ENCODE measurements at places on chromosomes 12 and 14. TPM values are rescaled to one million over a fixed set of nuclear protein-coding genes. Genes with fewer than 3 reads are reported as not detected.

CD27 gene
- 0.23 TPM for total RNA-seq

CLEC4D gene
- not detected for total RNA-seq

P2RX2 gene
- not detected for total RNA-seq

AMIGO2 gene
- total RNA-seq: 26.2 TPM

MIP gene
- 0.15 TPM for total RNA-seq

NANOG gene
- not detected for total RNA-seq

EIF2S3B gene
- total RNA-seq: 0.18 TPM

WNT5B gene
- 0.08 TPM for total RNA-seq

VPS37B gene
- total RNA-seq: 111 TPM

DNA sequence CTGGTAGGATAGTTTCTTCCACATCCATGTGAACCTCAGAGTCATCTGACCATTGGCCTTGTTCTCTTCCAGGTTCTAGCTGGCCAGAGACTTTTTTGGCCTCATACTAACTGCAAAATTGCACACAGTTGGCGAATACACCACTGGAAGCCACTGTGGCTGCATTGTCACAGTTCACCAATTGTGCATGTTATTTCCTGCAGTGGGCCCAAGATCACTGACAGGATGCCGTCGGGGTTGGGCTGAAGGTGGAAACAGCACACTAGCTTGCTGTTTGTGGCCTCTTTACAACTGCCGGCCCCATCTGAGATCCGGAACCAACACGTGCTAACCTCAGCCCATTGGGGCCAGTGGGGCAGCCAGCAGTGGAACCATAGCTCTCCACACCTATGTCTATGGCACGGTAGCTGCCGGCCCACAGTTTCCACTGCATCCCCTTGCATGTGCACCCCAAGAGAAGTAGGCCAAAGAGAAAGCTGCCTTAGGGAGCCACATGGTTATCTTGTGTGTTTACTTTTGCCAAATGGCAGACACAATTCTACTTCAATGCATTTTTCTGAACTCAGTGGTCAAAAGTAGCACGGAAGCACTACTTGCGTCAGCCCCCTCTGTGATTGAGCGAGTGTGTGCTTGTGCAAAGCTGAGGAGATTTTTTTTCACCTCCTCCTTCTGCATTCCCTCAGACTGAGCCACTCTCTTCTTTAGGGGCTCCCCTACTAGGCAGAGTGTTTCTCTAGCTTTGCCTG, 464.0 kb downstream of the RAD51B start:
- DNase-seq: no peak

- DNase-seq: no peak
Measured at GRCh38 chr14:65321370-65321875, 91.1 kb upstream of the FUT8 start.

DNA sequence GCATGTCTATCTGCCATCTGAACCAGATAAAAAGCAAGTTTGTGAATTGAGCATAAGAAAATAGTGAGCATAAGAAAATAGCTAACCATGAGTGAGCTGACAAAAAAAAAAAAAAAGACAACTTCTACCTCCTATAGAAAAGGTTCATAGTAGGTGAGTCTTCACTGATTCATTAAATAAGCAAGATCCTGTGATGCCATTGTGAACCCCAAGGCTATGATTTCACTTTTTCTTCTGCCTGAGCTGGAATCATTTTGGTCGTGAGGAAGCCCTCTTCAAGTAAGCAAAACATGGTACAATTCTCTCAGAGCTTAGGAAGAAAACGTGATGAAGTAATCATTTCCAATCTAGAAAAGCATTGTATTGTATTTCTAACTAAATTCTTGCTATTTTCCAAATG, 1.2 kb downstream of the PIK3C2G start:
- no peak for DNase-seq

DNA sequence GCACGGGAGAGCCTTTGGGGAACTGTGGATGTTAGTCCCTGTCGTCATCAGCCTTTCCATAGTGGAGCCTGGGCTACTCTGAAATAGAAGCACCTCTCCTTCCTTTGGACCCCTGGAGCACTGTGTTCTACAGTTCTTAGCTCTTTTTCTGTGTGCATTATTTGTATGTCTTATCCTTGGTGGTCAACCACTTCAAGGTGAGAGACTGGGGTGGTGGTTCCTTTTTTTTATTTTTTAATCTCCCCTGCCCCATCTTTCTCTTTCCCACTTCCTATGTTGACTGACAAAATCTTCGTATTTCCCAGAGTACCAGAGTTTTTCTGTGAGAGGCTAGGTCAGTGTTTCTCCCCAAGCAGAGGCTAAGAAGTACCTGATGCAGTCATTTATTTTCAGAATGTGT, 111.7 kb downstream of the CRADD start:
- DNase-seq: no peak

DNA sequence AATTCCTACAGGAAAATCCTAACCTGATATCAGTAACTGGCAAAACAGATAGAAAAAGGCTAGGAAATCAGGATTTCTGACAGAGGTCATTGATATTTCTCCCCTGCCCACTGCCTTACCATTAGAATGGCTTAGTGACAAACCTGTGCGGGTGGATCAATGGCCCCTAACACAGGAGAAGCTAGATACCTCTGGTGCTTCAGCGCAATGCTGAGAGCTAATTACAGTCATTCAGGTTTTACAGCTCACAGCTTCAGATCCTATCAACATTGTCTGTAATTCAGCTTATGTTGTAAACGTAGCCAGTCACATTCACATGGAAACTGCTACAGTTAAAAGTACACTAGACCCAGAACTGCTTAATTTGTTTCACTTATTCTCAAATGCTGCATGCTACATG, 17.4 kb upstream of the SLC10A1 start:
- no peak for DNase-seq

DNA sequence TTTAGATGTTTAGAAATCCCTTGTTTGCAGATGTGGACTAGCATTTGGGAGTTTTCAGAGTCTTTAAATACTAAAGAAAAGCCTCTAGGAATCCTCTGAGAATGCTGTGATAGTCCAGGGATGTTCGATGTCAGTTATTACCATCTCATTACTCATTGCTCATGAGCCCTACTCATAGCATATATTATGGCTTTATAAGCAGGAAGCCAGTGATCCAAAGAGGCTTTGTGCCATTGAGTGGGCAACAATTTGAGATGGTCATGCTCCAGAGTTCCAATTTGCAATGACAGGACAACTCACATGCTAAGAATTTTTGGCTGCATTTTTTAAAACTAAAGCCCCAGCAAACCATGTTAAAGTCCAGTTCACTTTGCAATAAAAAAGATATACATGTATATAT, 163.0 kb downstream of the OTOGL start:
- no peak for DNase-seq

DNA sequence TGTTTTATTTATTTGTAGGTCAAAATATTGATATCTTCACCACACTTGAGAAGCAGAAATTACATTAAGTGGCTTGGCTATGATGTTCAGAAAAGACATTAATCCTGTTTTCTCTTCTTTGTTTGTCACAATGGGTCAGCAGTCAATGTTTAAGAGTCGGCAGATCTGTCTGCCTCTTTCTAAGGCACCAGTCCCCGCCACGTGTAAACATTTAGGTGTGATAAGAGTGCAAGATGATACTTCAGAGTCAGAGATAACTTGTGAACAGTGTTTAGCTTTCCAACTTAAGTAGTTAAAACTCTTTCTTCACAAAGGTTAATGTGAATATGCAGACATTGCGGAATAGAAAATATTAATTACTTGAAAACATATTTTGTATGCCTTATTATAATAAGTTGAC, 160.9 kb downstream of the OTOGL start:
- DNase-seq: no peak

GRCh38 chr12:53924521-53925405, 13.9 kb upstream of the HOXC13 start:
- DNase-seq: no peak

DNA sequence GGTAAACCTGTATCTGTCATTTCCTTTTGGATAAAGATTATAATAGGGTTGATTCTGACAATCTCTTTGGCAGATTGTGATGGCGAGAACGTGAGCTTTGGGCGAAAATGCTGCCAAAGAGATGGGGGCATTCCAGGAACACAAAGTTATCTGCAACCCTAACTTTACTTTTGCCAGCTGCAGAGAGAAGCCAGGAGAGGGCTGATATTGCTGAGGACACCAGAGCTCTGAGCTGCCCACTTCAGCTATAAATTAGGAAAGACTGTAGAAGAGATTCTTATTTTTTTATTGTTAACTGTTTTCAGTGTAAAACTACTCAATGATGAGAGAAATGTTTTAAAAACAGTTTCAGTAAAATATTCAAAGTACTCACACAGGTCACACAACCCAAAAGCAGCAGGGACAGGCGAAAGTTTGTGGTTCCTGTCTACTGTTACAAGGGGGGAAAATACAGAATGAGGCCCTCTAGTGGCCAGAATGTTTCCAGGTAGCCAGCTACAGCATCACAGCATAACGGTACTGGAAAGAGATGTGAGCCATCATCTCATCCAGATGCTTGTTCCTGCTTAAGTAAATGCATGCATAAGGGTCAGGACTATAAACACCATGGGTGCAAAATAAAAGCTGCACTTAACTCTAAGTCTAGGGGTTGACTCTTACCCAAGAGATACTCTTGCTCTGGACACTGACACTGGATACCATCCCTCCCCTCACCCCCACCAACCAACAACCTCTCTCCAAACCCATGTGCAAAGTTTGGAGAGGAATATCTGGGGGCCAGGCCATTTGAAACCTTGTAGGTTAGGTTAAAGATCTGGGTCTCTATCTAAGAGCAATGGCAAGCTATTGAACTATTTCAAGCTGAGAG, 498.4 kb downstream of the RMST start:
- peak; percentile 56 for DNase-seq

DNA sequence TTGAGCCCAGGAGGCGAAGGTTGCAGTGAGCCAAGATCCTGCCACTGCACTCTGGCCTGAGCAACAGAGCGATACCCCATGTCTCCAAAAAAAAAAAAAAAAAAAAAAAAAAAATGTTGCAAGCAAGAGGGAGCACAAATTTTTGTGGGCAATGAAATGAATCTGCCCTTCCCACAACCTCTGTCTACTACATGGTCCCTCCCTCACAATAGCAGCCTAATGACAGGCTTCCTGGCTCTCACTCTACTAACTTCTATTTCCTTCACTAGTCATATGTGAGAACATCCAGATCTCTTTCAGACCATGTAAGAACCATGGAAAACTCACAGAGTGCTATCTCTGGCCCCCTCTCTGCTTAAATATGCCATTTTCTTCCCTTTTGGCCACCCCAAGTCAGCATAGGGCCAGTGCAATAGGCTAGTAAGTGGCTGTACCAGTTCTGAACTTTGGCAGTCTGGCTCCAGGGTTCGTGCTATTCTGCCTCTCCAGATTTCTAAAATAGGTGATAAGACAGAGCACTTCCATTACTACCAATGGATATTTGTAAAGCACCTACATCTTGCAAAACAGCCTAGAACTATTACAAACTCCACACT, 7.1 kb downstream of the OSBPL8 start:
- DNase-seq: no peak

- no peak for DNase-seq
Measured at GRCh38 chr12:4221258-4221620, 52.3 kb upstream of the CCND2 start.

DNA sequence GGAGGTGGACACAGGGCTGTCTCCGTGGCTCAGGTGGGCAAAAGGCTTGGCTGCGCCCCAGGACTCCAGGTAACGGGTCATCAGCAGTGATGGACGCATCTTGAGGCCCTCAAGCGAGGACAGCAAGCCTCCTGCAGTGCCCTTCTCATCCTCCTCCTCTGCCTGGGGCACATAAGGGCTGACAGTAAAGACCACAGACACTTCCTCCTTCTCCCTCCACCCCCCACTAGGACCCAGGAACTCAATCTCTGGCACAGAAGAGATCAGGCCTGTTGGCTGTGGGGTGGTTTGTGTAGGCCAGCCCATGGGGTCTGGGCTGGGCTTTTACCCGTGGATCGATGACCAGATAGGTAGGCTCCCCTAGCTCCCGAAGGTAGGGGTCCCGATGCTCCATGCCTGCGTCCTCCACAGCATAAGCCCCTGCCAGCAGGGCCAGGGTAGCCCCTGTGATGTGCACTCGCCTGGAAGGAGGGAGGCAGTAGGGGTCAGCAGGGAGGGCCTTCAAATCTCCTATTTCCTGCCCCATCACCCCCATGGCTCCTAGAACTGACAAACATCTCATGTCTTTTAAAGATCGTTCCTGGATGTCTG, 5.7 kb downstream of the ADCY4 start:
- DNase-seq: no peak

GRCh38 chr12:114444422-114445279, 38.7 kb upstream of the TBX5 start:
- DNase-seq: no peak

GRCh38 chr14:95098984-95099599, 58.2 kb downstream of the DICER1 start:
- DNase-seq: peak; percentile 58

DNA sequence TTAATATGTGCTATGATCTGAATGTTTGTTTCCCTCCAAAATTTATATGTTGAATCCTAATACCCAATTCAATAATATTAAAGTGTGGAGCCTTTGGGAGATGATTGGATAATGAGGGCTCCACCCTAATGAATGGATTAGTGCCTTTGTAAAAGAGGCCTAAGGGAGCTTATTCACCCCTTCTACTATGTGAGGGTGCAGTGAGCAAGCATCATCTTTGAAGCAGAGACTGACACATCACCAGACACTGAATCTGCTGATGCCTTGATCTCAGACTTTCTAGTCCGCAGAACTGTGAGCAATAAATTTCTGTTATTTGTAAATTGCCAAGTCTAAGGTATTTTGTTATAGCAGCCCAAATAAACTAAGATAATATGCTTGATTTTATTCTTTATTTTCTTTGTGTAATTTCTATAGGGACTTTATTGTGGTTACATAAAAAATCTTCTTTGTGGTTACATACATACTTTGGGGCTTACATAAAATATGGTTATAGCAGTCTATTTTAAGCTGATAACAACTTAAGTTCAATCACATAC, 131.1 kb upstream of the SLC38A2 start:
- DNase-seq: no peak

GRCh38 chr12:6647083-6647604, at the start of gene ACRBP:
Gene ACRBP (minus strand): TSS chr12:6647432. CDS start chr12:6647366, 66 bp downstream.
- peak; percentile 58 for DNase-seq

- DNase-seq: no peak
Measured at GRCh38 chr14:51139121-51139681, 44.3 kb upstream of the TRIM9 start.

DNA sequence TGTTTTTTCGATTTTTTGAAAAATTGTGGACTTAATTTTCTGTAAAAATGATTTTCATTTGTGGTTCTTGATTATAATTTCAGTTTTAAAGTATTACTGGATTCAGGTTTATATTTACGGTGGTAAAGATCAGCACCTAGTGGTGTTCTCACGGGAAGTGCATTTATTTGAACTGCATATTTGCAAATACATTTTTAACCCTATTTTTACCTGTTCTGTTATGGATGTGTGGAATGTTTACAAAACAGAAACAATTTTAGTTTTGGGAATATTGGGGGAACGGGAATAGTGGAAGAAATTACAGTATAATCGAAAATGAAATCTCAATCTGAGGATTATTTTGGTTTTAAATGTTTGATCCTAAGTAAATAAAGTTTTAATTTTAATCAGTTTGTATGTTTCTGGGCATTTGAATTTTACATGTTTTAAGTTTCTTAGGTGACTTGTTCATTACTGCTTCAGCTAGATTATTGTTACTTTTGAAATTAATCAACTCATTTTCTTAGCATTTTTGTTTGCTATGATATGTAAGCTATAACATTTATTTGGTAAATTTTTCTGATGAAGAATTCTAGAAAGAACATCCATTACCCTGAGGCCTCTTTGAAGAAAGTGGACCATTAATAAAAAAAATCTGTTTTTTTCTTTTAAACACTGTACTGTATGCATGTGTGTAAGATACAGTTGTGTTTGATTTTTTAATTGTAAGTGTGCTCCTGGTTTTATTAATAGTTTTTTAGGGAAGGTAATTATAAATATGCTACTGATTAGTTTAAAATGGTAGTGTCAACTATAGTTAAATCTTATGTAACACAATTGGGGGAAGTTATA, 942 bp downstream of the ATF7IP start:
- no peak for DNase-seq

- DNase-seq: no peak
Measured at GRCh38 chr12:106594447-106594846, 11.6 kb downstream of the RFX4 start.

Measured in HT-29 (cell line).